ENCODE measurements at places on chromosomes 7 and 10. TPM values are rescaled to one million over a fixed set of nuclear protein-coding genes. Genes with fewer than 3 reads are reported as not detected.

DNA sequence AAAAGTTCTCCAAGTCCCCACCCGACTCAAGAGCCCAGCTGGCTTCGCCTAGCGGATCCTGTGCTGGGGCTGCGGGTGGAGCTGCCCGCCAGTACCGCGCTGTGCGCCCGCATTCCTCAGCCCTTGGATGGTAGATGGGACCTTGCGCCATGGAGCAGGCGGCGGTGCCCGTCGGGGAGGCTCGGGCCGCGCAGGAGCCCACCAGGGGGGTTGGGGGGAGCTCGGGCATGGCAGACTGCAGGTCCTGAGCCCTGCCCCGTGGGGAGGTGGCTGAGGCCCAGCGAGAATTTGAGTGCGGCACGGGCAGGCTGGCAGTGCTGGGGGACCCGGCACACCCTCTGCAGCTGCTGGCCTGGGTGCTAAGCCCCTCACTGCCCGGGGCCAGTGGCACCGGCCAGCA lies 57.0 kb downstream of the TBC1D12 start:
- H3K27ac ChIP-seq, result no peak overlapping the region
- no peaks in the 10 kb centered on the region for H3K4me1 ChIP-seq
- H3K27me3 ChIP-seq, result no peaks in the 10 kb centered on the region
- H3K36me3 ChIP-seq, result no peaks in the 10 kb centered on the region
- DNase-seq, result no peak
- no peak overlapping the region for H3K4me3 ChIP-seq

GRCh38 chr10:29635711-29636144 lies 957 bp upstream of the SVIL start:
- H3K27ac ChIP-seq, result no peak overlapping the region
- no peaks in the 10 kb centered on the region for H3K4me1 ChIP-seq
- no peaks in the 10 kb centered on the region for H3K27me3 ChIP-seq
- H3K36me3 ChIP-seq, result no peaks in the 10 kb centered on the region
- DNase-seq, result no peak

- no peaks in the 10 kb centered on the region for H3K36me3 ChIP-seq
- H3K4me1 ChIP-seq, result peaks cover 2% of the 10 kb centered on the region
- no peak overlapping the region for H3K27ac ChIP-seq
- H3K27me3 ChIP-seq, result peaks cover 10% of the 10 kb centered on the region
Measured at GRCh38 chr7:29853789-29854188, 47.5 kb downstream of the WIPF3 start.

PRRT4 gene
- not detected for total RNA-seq

KCP gene
- not detected for total RNA-seq
